ENCODE measurements at places on chromosomes 4 and X.

GRCh38 chr4:40857956-40858355 is 108.2 kb downstream of the NSUN7 start:
- no peak for DNase-seq

- DNase-seq, result no peak
These were observed 169.3 kb downstream of the PPARGC1A start for GRCh38 chr4:23720556-23720955.

DNA sequence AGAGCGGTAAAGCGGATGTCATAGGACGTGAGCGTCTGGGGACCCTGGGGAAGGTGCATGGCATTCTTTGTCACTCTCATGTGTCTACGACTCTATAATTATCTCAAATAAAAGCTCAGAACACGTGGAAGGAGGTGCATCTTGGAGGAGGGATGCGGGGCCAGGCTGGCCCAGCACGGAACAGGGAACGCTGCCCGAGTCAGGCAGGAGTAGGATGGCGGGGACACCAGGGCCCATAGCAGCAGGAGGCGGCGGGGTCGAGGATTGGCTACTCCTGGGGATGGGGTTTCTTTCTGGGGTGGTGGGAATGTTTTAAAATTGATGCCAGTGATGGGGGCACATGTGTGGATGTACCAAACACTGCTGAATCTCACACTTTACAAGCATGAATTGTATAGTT is 5.4 kb upstream of the HTRA3 start:
- no peak for DNase-seq

- DNase-seq, result peak; percentile 90
These were observed at the start of gene TBC1D19 for GRCh38 chr4:26583865-26584652. Gene TBC1D19, plus strand, starts transcription at chr4:26584084. Its CDS starts 110 bp downstream, at chr4:26584194.

DNA sequence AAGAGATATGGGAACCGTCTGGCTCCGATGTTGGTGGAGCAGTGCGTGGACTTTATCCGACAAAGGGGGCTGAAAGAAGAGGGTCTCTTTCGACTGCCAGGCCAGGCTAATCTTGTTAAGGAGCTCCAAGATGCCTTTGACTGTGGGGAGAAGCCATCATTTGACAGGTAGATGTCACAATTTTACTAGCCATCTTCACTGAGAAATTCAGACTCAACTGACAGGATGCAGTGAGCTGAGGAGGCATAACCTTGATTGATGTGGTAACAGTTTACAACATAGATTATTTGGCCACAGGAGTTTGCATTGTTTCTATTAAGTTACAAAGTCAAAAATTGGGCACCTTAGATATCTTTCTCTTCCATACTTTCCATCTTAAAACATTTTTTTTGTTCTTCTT is 417.7 kb downstream of the MAPK10 start:
- no peak for DNase-seq

DNA sequence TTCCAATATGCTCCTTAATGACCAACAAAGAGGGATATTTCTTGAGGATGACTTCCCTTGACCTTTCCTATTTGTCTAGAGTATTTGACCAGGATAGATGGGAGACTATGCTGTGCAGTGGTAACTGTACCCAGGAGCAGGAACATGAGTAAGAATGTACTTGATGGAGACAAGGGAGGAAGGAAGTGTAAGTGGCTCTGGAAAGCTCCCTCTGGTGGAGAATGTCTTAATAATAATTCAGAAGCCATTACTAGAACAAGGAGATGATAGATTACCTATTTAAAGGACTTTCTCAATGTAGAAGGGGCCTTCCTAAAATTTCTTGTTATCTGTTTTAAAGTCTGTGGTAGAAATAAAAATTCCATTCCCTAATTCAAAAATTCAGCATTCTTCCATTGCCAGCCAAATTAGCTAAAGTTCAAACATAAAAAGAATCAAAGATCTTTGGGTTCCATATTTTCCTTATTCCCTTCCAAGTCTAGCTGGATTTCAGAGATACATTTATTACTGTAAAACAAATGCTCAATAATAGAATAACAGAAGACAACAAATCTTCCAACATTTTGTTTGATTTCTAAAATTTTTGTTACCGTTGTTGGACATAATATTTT is 83.8 kb downstream of the GRID2 start:
- DNase-seq, result no peak

- no peak for DNase-seq
These were observed 4.8 kb downstream of the CPE start for GRCh38 chr4:165383591-165384073.

GRCh38 chrX:97016106-97016505 is 132.4 kb downstream of the RPA4 start:
- DNase-seq, result no peak

GRCh38 chr4:23819041-23819511 is 70.8 kb downstream of the PPARGC1A start:
- DNase-seq, result no peak

- no peak for DNase-seq
These were observed 192.0 kb downstream of the PCDH7 start for GRCh38 chr4:30912098-30912714.

GRCh38 chrX:17587366-17587765 is 149.9 kb upstream of the SCML1 start:
- no peak for DNase-seq

DNA sequence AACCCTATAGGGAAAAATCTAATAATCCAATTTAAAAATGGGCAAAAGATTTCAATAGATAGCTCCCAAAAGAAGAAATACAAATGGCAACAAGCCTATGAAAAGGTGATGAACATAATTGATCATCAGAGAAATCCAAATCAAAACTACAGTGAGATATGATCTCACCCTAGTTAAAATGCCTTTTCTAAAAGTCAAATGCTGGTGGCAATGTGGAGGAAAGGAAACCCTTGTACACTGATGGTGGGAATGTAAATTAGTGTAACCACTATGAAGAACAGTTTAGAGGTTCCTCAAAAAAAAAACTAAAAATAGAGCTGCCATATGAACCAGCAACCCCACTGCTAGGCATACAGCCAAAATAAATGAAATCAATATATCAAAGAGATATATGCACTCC is 44.5 kb downstream of the STPG2 start:
- DNase-seq, result no peak

GRCh38 chr4:1009542-1010394 is 1.7 kb upstream of the FGFRL1 start:
- peak; percentile 65 for DNase-seq

DNA sequence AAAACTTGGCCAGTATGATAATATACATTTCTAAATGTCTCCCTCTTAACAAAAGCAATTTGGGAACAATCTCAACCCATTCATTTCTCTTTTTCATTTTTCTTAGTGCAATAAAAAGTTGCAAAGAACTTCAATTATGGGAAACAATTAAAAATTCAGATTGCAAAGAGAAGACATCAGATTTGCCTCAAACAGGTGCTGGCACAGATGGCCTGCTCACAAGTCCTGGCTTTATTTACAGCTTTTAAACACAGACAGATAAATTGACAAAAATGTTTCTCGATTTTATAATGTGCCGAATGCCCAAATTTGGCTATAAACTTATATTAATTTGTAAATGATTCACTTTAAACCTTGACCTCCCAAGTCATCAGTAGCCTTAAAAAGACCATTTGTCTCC is 28.7 kb downstream of the SLC4A4 start:
- no peak for DNase-seq

- DNase-seq, result no peak
These were observed 38.7 kb upstream of the INTS6L start for GRCh38 chrX:135481696-135482179.

GRCh38 chr4:14835708-14836425 is 166.4 kb upstream of the CPEB2 start:
- no peak for DNase-seq

- DNase-seq, result no peak
These were observed 17.0 kb downstream of the GASK1B start for GRCh38 chr4:158155656-158156356.

DNA sequence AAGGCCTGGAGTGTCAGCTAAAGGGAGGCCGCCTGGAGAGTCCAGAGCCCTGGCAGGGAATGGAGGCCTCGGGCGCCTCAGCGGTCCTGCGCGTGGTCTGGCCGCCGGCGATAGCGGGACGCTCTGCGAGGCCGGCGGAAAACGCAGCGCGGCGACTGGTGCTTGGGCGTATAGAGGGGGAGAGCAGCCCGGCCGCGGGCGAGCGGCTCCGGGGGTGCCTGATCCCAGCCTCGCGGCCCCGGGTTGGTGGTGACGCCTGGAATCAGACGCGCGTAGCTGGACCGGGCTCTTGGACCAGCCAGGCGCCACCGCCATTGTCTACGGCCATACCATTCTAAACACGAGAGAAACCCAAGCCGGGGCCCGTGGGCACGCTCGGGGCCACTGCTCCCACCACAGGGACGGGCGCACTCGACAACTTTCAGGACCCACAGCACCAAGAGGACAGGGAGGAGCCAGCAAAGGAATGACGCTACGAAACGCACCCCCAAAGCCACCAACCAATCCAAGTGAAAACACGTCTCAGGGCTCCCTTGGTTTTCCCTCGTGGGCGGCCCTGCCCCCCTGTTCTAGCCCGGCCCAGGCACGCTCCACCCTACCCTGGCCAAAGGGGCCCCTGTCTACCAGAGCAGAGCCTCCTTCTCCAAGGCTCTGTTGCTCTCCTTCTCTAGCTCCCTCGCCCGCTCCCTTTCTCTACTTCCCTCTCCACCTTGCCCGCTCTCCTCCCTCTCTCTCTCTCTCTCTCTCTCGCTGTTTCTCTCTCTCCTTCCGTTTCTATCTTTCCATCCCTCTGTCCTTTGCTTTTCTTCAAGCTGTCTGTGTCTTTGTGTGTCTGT is 7.8 kb downstream of the FRG2 start:
- DNase-seq, result no peak

- no peak for DNase-seq
These were observed 146.4 kb downstream of the FHIP1A start for GRCh38 chr4:151555151-151555945.

GRCh38 chrX:135389717-135390116 is 32.0 kb upstream of the SMIM10L2A start:
- peak; percentile 27 for DNase-seq

- peak; percentile 50 for DNase-seq
These were observed 93.8 kb downstream of the C4orf51 start for GRCh38 chr4:145773581-145774234.

Data from mucosa of gallbladder (tissue), 1 donor.